Stimulated activated CD8-positive, alpha-beta memory T cell treated with anti-CD3 and anti-CD28 coated beads, Interleukin-12 subunit alpha, Interleukin-12 subunit beta, amount 100 ng/mL, for 1 hour (primary cell): ENCODE measurements at places on chromosomes 1 and 21.
A peak's percentile ranks its signal among the peaks of the same experiment; 100 is the strongest.

DNA sequence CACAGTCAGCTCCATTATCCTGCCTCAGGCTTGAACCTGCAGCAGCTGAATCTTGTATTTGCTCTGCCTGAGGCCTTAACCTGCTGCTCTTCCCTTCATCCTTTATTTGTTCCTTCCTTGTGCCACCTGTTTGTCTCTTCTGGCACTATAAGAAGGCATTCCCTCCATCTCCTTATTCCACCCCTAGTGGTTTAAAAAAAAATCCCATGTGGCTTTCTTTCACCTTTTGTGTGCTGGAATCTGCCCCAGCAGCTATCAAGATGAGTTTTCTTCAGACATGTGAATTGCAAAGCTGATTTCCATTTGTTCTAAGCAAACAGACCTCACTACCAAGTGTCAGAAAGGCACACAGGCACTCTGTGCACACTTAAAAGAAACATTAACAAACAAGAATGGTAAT is 294.6 kb downstream of the TTLL7 start:
- no peak for DNase-seq

GRCh38 chr1:31155216-31155806 is 84.4 kb downstream of the NKAIN1 start:
- DNase-seq, result peak; percentile 27

DNA sequence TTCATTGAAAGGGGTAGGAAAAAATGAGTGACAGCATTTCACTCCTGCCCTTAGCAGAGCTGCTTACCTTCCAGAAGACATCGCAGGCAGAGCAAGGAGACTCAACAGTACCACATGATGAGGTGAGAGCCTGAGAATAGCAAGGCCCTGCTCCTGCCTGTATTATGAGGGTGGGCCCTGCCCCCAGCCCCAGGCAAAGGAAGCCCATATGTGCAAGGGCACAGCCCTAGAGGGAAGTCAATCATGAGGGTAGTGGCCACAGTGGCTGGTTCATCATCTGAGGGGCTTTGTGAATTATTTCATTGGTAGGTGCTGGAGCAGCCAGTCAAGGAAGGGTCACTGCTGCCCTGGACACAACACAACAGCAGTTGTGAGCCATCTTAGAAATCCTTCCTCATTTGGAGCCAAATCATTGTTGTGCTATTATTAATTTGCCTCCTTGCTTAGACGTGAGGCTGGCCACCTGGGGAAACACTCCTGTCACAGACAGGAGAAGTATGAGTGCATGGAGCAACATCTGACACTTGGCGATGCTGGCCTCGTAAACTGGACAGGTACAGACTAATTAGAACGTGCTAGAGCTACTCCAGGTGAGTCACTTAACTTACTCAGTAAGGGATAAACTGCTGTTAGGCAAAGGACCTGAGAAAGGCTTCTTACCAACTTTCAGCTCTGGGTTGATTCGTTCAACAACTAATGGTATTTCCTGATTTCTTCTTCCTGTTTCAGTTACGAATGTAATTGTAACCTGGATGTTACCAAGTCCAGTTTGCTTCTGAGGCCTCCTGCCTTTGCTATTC is 22.7 kb upstream of the ACBD6 start:
- no peak for DNase-seq

- DNase-seq, result no peak
Measured at GRCh38 chr1:84773195-84773594, 82.9 kb upstream of the SSX2IP start.

DNA sequence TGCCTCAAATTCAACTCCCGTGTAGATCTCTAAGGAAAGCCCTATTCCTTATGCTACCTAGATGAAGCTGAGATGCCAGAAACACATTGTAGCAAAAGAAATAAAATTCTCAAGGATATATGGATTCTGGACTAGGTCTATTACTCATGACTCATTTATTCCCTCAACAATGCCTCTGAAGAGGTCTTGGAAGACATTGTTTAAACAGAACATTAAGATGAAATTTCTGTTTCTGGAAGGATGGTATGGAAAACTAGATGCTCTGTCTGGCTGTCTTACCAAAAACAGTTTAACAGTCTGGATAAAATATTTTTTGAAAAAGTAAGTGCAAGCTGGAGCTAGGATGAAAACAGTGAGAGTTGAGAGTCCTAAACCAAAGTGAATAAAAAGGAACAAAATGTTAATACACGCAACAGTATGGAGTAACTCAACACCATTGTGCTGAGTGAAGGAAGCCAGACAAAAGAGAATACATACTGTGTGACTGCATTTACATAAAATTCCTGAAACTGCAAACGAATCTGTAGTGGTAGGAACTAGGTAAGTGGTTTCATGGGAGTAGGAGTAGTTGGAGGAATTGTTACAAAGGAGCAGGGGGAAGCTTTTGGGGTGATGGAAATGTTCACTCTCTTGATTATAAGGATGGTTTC is 59.3 kb upstream of the GNG12 start:
- DNase-seq, result no peak
